ENCODE measurements at places on chromosomes 7 and 10.

- no peaks in the 10 kb centered on the region for H3K27me3 ChIP-seq
- H3K27ac ChIP-seq, result no peak overlapping the region
- H3K36me3 ChIP-seq, result peaks cover 5% of the 10 kb centered on the region
- no peak overlapping the region for H3K4me3 ChIP-seq
These were observed 108.9 kb downstream of the ARID5B start for GRCh38 chr10:62010366-62010765.

GRCh38 chr10:132229096-132229495 lies 42.3 kb downstream of the DPYSL4 start:
- H3K27me3 ChIP-seq, result no peaks in the 10 kb centered on the region
- no peak for DNase-seq
- no peak overlapping the region for H3K27ac ChIP-seq

GRCh38 chr10:99779335-99779734 lies 3.1 kb upstream of the ABCC2 start:
- no peak overlapping the region for H3K27ac ChIP-seq
- H3K4me1 ChIP-seq, result no peaks in the 10 kb centered on the region
- no peak for DNase-seq
- H3K4me3 ChIP-seq, result no peak overlapping the region
- no peaks in the 10 kb centered on the region for H3K36me3 ChIP-seq
- H3K27me3 ChIP-seq, result no peaks in the 10 kb centered on the region

- H3K27ac ChIP-seq, result no peak overlapping the region
- no peak overlapping the region for H3K4me3 ChIP-seq
- H3K4me1 ChIP-seq, result no peaks in the 10 kb centered on the region
These were observed 138.1 kb downstream of the LRMDA start for GRCh38 chr10:75569506-75569905.

DNA sequence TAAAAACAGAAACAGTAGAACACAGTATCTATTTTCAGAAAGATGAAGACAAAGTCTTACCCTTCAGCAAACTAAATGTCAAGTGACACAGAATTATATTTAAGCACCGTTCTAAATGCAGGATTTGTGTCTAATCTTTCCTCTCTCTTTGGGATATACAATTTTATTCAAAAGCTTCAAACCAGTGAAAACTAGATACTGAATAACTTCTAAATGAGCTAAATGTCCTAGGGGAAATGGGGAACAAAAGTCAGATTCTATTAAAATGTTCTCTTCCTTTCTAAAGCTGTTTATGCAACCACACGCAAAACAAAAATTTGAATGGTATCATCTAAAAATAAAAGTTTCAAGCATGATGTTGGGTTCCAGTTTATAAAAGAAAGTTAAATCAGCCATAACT lies 136.4 kb upstream of the AOAH start:
- H3K27me3 ChIP-seq, result no peaks in the 10 kb centered on the region
- H3K27ac ChIP-seq, result no peak overlapping the region
- H3K36me3 ChIP-seq, result peaks cover 23% of the 10 kb centered on the region
- no peak overlapping the region for H3K4me3 ChIP-seq
- H3K4me1 ChIP-seq, result peaks cover 28% of the 10 kb centered on the region

- no peaks in the 10 kb centered on the region for H3K4me1 ChIP-seq
- H3K27ac ChIP-seq, result no peak overlapping the region
- H3K27me3 ChIP-seq, result no peaks in the 10 kb centered on the region
- DNase-seq, result no peak
- H3K4me3 ChIP-seq, result no peak overlapping the region
These were observed 325.9 kb upstream of the FZD1 start for GRCh38 chr7:90938371-90938770.

DNA sequence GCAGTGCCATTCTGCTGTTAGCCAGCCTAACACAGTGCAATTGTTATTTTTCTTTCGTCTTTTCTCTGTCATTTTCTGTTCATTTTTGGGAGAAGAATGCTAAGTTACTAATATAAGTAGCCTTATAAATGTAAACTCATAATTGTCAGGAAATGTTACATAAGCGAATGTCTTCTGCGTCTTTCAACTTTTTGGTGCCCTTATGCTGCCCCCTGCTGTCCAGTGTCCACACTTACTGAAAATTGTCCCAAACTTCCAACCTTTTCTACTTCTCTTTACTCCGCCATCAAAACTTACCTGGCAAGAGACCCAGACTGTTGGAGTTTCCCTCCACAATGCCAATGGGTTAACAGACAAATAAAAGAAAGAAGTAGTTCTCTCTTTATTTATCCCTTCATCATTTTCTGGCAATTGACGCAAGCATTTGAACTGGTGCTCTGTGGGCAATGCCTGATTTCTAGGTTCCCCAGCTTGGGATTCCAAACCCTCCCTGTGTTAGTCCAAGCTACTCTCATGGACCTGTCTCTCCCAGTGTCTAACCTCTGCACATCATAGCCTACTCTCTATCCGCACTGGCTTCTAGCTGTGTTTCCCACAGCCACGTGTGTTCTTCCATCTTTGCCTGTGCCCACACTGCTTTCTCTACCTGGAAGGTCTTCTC lies 21.0 kb upstream of the EPC1 start:
- no peak overlapping the region for H3K27ac ChIP-seq
- H3K4me3 ChIP-seq, result no peak overlapping the region
- peaks cover 6% of the 10 kb centered on the region for H3K36me3 ChIP-seq
- DNase-seq, result peak; percentile 91
- H3K4me1 ChIP-seq, result no peaks in the 10 kb centered on the region

GRCh38 chr10:128751284-128751683 lies 625.1 kb upstream of the MKI67 start:
- no peak for DNase-seq
- H3K4me1 ChIP-seq, result no peaks in the 10 kb centered on the region
- no peaks in the 10 kb centered on the region for H3K27me3 ChIP-seq
- H3K4me3 ChIP-seq, result no peak overlapping the region
- H3K27ac ChIP-seq, result no peak overlapping the region

GRCh38 chr10:59913547-59914237 lies 7.3 kb upstream of the CCDC6 start:
- H3K4me3 ChIP-seq, result no peak overlapping the region
- no peaks in the 10 kb centered on the region for H3K4me1 ChIP-seq
- no peak overlapping the region for H3K27ac ChIP-seq
- DNase-seq, result no peak
- peaks cover 6% of the 10 kb centered on the region for H3K27me3 ChIP-seq
- H3K36me3 ChIP-seq, result no peaks in the 10 kb centered on the region

DNA sequence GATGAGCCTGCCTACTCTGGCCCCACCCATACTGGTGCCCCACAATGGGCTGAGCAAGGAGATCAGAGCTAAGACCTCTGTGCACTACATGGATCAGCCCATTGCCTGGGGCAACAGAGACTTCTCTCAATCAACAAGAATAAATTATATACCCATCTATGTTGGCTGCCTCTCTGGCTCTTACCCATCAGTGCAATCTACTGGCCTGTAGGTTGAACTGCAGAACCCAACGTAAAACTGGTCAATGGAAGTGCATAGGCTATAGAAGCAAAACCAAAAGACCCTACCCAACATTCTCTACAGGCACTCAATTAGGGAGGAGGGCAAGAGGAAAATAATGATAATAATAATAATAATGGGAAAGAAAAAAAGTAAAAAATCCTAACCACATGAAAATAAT lies 574.3 kb downstream of the MAGI2 start:
- H3K27me3 ChIP-seq, result no peaks in the 10 kb centered on the region
- H3K4me3 ChIP-seq, result no peak overlapping the region
- H3K4me1 ChIP-seq, result no peaks in the 10 kb centered on the region

Data from natural killer cell (primary cell).